CD8-positive, alpha-beta memory T cell (primary cell): ENCODE measurements at places on chromosomes 2 and 18.

DNA sequence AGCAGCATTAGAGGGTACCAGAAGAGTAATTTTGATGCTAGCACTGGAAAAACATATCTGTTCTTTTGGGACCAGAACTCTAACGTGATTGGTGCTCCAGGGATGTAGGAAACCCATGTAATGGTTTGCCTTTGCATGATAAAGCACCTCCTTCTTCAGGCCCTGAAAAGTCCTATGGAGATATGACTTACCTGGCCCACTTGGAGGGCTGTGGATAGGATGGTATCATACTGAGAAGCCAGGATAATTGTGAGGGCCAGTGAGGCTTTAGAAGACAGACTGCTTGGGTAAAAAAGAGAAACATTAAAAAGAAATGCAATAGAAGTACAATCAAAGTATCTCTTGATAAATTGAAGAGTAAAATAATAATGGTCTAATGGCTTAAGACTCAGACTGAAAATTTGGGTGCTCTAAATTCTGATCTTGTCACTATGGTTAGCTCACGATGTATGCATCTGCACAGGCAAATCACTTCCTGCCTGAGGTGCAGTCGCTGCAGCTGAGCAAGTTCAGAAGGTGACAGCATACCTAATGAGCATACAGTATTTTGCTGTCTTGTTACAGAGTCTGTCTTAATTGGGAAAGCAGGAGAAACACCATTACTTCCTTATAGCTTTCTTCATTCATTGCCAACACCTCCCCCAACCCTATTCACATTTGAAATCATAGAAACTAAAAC is 371.5 kb downstream of the NUP35 start:
- H3K4me3 ChIP-seq: no peak overlapping the region
- H3K36me3 ChIP-seq: no peaks in the 10 kb centered on the region
- no peak overlapping the region for H3K27ac ChIP-seq

DNA sequence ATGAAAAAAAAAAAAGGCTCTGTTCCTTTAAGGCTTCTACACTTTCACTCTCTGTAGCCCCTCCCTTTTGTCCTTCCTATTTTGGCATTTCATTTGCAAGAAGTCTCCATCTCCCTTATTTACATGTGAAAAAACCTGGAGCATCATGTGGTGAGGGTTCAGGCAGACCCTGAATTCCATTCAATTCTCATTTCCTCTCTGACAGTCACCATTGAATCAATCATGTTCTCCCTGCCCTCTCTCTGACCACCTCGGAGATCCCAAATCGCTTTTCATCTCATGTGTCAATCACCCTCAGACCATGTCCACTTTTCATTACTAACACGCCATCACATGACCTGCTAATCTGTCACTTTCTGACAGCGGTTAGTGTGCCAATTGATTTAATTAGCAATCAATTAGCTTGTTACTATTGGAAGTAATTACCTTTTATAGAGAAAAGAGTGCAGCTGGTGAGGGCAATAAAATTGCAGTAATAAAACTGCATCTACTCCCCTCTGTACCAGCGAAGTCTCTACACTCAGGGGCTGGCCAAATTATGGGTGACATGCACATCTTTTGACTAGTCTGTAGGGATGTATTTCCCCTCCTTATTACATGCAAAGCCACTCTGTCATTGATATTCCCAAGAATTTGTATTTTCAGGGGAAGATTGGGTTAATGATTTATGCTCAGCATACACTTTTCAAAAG is 317.4 kb downstream of the EN1 start:
- no peaks in the 10 kb centered on the region for H3K4me1 ChIP-seq
- H3K27ac ChIP-seq: no peak overlapping the region
- no peak overlapping the region for H3K4me3 ChIP-seq
- no peak for DNase-seq
- H3K36me3 ChIP-seq: no peaks in the 10 kb centered on the region
- no peaks in the 10 kb centered on the region for H3K27me3 ChIP-seq

GRCh38 chr2:133986081-133986837 is 267.6 kb upstream of the MGAT5 start:
- no peaks in the 10 kb centered on the region for H3K4me1 ChIP-seq
- no peak overlapping the region for H3K27ac ChIP-seq
- DNase-seq: no peak
- H3K36me3 ChIP-seq: no peaks in the 10 kb centered on the region

- no peaks in the 10 kb centered on the region for H3K27me3 ChIP-seq
- no peak overlapping the region for H3K27ac ChIP-seq
- no peaks in the 10 kb centered on the region for H3K4me1 ChIP-seq
- H3K4me3 ChIP-seq: no peak overlapping the region
- H3K36me3 ChIP-seq: no peaks in the 10 kb centered on the region
These were observed 7.2 kb downstream of the RND3 start for GRCh38 chr2:150480241-150480640.

DNA sequence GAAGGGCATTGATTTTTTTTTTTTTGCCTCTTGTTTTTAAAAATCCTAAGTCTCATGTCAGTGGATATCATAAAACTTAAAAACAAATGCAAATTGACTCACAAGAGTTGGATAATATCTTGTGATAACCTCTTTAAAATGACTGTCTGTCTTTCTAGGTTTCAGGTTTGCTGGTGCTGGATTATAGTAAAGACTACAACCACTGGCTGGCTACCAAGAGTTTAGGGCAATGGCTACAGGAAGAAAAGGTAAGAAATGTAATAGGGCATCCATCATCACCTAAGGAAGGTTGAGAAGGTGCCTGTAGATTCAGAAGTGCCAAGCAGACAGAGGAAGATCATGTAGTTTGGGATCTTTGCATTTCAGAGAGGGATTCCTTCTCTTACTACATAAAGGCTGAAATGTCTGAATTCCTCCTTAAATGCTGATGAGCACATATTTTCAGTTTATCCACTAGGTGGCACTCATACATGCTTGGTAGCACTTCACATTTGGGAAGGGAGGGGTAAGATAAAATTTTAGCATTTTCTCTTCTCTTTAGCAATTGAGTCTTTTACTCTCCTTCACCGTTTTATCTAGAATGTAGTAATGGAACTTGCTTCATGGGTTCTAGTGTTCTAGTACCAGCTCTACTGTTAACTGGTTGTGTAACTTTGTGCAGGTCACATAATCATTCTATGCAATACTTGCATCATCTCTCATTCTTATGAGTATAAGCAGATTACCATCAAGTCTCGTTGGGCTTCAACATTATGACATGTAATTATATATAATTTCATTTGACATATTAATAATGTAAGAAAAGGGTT is 21.1 kb downstream of the CPS1 start:
- no peak overlapping the region for H3K4me3 ChIP-seq
- DNase-seq: peak; percentile 8
- H3K36me3 ChIP-seq: no peaks in the 10 kb centered on the region
- no peaks in the 10 kb centered on the region for H3K4me1 ChIP-seq

DNA sequence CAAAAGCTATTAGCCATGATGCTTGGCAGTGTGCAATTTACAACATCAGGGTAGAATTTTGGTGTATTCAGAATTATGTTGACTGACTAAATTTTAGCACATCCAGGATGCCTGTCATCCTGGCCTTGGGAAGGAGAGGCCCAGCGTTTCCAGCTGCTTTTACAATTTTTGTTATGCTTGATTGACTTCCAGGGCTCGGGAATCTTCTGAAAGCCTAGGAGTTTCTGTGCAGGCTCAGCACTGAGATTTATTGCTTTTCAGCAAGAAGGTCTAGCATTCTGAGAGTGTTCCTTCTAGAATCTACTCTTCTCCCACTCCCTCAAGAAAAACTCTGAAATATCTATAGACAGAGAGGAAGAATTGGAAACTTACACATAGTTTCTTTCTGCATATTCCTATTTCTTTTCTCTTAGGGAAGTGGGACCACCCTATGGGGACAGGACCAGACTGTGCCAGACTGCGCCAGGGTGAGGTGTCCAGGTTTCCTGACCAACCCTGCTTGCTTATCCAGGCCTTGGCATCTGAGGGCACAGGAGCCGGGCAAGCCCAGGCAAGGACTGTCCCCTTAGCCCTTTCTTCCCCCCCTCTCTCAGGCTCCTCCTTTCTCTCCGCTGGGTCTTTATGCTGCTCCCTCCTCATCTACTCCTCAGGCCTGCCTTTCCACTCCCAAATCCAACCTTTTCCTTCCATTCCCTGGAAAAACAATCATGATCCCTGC is 26.9 kb downstream of the MAIP1 start:
- no peak overlapping the region for H3K27ac ChIP-seq
- H3K27me3 ChIP-seq: no peaks in the 10 kb centered on the region
- H3K36me3 ChIP-seq: no peaks in the 10 kb centered on the region
- no peaks in the 10 kb centered on the region for H3K4me1 ChIP-seq
- no peak for DNase-seq

GRCh38 chr2:161905389-161906046 is 168.5 kb downstream of the DPP4 start:
- peak overlapping the region; percentile 12 for H3K4me3 ChIP-seq
- no peaks in the 10 kb centered on the region for H3K4me1 ChIP-seq
- no peaks in the 10 kb centered on the region for H3K27me3 ChIP-seq
- no peaks in the 10 kb centered on the region for H3K36me3 ChIP-seq

DNA sequence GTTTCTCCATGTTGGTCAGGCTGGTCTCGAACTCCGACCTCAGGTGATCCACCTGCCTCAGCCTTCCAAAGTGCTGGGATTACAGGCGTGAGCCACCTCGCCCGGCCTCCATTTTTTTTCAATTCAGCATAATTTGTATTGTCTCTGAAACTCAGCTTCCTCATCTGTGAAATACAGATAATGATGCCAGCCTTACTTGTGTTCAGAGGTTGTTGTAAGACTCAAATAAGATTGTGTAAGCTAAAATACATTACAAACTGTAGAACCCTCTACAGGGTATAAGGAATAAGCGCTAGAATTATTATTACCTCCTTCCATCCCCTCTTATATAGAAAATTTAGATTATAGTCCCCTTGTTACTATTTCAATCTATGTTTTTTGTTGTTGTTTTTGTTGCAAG is 24.8 kb upstream of the STARD7 start:
- H3K27me3 ChIP-seq: no peaks in the 10 kb centered on the region
- H3K27ac ChIP-seq: no peak overlapping the region
- H3K4me3 ChIP-seq: no peak overlapping the region
- DNase-seq: no peak
- no peaks in the 10 kb centered on the region for H3K4me1 ChIP-seq
